Muscle of back (tissue), 13 donors: ENCODE measurements at places on chromosomes 1 and 21. TPM values are rescaled to one million over a fixed set of nuclear protein-coding genes. Genes with fewer than 3 reads are reported as not detected.

Gene PPIAL4G
- 0.07 TPM for polyA plus RNA-seq

Gene ACTA1
- polyA plus RNA-seq: 10,330 TPM

DNA sequence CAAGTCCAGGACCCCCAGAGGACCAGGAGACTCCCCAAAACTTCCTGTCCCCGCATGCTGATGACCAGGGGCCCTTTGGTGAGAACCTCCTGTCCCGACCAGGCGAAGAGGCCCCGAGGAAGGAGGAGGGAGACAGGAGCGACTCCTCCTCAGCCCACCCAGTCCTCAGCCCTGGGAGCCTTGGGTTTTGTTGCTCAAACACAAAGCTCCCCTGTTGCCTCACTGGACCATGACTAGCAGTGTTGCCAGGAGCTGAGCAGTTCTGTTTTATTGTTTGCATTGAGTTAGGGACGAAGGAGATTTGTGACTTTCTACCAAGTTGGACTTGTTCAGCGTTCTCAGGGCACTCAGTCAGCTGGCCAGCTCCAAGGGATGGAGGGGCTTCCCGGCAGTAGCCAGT, 10.0 kb downstream of the UMODL1 start:
- DNase-seq: no peak

DNA sequence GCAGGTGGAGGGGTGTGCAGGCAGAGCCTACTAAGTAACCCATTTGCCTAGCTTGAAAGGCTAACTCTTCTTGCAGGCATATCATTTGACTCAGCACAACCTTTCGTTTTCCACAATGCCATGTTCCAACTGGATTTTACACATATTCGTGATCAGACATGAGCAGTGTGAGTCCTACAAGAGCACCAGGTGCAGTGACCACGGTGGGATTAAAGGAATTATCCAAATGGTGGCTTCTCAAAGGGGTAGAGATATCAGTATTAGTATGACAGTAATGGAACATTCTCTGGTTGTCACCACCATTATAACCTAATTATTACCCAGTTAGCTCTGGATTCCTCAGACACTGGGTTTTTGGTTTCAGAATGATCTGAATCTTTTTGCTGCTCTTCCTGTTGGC, 323.5 kb downstream of the LMO4 start:
- no peak for DNase-seq
